Mononuclear cell (primary cell): ENCODE measurements at places on chromosomes 12 and 14. TPM values are rescaled to one million over a fixed set of nuclear protein-coding genes. Genes with fewer than 3 reads are reported as not detected.

Gene VTI1B
- total RNA-seq, result 30.0 TPM

Gene MTERF2
- total RNA-seq, result 4.3 TPM

Gene PLCZ1
- total RNA-seq, result not detected

Gene TOMM20L
- 1.9 TPM for total RNA-seq

Gene RNF212B
- 0.10 TPM for total RNA-seq

Gene HOMEZ
- total RNA-seq, result 1.5 TPM

Gene KRT6C
- total RNA-seq, result not detected

Gene TAS2R42
- not detected for total RNA-seq

Gene FOXN4
- total RNA-seq, result not detected

Gene ACVRL1
- total RNA-seq, result 0.31 TPM

Gene KRT81
- not detected for total RNA-seq

Gene PLEKHD1
- 0.31 TPM for total RNA-seq

Gene KCNJ8
- not detected for total RNA-seq

Gene GALNT6
- total RNA-seq, result 11.3 TPM

Gene C3AR1
- total RNA-seq, result 10.3 TPM

Gene NKX2-1
- total RNA-seq, result not detected

Gene PLEKHG7
- 0.42 TPM for total RNA-seq

Gene MSRB3
- total RNA-seq, result 1.4 TPM

Gene ANAPC5
- total RNA-seq, result 114 TPM

Gene OR4K2
- total RNA-seq, result under 0.01 TPM
